ENCODE measurements at places on chromosomes 1 and 21. TPM values are rescaled to one million over a fixed set of nuclear protein-coding genes. Genes with fewer than 3 reads are reported as not detected.
A peak's percentile ranks its signal among the peaks of the same experiment; 100 is the strongest.

DNA sequence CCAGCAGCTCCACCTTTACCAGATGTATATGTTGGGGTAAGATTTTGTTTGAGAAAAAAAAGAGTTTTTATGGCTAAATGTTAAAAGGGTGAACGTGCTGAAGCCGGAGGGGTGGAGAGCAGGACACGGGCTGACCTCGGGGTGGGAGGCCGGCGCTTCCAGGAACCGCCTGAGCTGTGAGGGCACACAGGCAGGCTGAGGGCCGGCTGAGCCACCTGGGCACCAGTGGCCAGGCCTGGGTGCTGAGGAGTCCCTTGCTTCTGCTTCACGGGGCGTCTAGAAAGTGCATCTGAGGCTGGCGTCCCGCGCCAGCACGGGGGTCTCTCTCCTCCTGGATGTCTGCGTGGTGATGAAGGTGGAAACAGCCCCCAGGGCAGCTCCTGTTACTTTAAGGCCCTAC lies 33.6 kb upstream of the ADARB1 start:
- peaks cover 21% of the 10 kb centered on the region for H3K27me3 ChIP-seq
- H3K4me3 ChIP-seq, result no peak overlapping the region
- H3K36me3 ChIP-seq, result peaks cover 2% of the 10 kb centered on the region
- H3K4me1 ChIP-seq, result no peaks in the 10 kb centered on the region
- H3K27ac ChIP-seq, result peak overlapping the region; percentile 27
- DNase-seq, result no peak

DNA sequence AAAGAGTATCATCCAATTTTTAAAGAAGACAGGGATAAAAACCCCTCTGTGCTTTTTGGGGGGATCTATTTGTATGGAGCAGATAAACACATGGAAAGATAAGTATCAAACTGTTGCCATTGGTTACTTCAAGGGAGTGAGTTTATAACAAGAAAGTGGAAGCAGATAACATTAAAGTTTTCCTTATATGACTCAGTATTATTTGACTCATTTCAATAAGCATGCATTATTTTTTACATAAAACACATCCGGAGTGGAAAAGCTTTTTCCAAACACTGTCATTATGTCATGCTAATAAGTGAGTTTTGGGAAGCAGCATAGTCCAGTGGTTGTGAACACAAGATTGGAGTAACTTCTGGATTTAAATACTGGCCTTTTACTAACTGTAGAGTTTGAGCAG lies 452.2 kb downstream of the LTN1 start:
- H3K4me3 ChIP-seq, result no peak overlapping the region
- no peaks in the 10 kb centered on the region for H3K36me3 ChIP-seq
- H3K27me3 ChIP-seq, result no peaks in the 10 kb centered on the region
- no peak overlapping the region for H3K27ac ChIP-seq
- no peak for DNase-seq

- no peak overlapping the region for H3K27ac ChIP-seq
- H3K4me1 ChIP-seq, result peaks cover 8% of the 10 kb centered on the region
- H3K4me3 ChIP-seq, result no peak overlapping the region
- no peaks in the 10 kb centered on the region for H3K36me3 ChIP-seq
These were observed 18.6 kb downstream of the NAV1 start for GRCh38 chr1:201557572-201557958.

GRCh38 chr1:10678402-10678801 lies 118.0 kb downstream of the CASZ1 start:
- peaks cover 42% of the 10 kb centered on the region for H3K27me3 ChIP-seq
- DNase-seq, result no peak
- H3K27ac ChIP-seq, result no peak overlapping the region
- H3K4me1 ChIP-seq, result peaks cover 37% of the 10 kb centered on the region
- no peaks in the 10 kb centered on the region for H3K36me3 ChIP-seq

DNA sequence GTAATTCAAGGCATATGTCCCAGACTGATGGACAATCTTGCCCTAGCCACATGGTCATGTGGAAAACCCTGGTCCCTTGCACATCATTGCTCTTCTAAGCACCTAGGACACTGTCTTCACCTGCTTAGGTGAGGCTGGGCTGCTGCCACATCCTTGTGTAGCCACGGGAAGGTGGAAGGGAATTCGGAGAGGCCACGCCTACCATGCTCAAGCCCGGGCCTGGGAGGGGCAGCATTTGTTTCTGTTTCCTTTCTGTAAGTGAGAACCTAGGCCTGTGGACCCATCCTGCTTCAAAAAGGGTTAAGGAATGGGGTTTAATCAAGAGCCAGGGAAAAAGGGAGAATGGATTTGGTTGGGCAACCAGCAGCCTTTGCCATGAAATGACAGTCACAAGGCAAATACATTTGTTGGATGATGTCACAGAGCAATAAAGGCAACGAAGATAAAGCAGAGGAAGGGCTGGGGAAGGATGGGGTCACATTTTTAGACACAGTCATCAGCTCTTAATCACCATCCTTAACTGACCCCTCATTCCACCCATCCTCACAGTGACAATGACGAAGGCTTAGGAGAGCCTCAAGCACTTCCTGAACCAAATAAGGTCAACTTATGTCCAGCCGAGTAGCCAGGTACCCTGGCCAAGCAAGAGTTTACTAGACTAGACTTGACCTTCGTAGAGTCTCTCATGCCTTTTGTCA lies 10.1 kb upstream of the LRRC38 start:
- no peak for DNase-seq
- no peaks in the 10 kb centered on the region for H3K4me1 ChIP-seq
- H3K27ac ChIP-seq, result no peak overlapping the region
- H3K27me3 ChIP-seq, result peaks cover 19% of the 10 kb centered on the region

DNA sequence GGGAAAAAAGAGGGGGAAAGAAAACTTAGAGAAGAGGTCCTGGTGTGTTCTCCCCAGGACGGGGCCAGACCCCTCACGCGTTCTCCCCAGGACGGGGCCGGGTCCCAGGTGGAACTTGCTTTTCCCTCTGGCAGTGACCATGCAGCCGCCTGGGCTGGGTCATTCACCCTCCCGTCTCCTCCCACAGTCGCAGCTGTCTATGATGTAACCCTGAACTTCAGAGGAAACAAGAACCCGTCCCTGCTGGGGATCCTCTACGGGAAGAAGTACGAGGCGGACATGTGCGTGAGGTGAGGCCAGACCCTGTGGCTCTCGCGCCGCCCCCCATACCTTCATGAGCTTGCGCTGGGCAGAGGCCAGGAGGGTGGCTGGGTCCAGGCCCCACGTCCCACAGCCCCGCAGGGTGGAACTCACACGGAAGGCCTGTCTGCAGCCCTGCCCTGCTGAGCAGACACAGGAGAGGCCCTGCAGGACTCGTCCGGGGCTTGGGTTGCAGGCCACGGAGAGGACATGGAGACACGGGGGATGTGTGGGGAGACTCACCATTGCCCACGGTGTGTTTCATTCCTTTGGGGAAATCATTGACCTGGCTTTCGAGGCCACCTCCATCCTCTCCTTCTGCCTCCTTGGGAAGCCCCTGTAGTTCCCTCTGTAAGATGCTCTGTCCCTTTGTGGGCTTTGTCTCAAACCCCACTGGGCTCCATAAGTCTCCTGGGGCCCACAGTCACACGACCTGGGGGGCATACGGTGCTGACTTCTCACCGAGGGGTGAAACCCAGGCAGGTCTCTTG lies 40.7 kb upstream of the TRAPPC10 start:
- peaks cover 2% of the 10 kb centered on the region for H3K36me3 ChIP-seq
- H3K27ac ChIP-seq, result no peak overlapping the region
- no peaks in the 10 kb centered on the region for H3K27me3 ChIP-seq

DNA sequence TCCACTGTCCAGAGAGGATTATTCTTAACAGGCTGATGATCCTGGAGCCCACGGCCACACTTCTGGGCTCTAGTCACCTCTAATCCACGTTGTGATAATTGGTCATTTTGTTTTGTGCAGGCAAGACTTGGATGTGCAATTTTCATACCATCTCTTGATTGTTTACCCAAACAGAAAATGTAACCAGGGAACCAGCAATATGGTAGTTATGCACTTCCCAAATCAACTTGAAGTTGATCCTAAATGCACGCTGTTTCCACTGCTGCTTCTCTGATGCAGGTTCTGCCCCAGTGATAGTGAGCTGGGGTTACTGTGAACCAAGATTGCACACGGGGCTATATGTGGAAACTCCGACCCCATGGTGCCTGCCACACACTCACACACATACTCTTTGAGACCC lies 14.7 kb upstream of the KCNJ15 start:
- peaks cover 22% of the 10 kb centered on the region for H3K4me1 ChIP-seq
- no peak for DNase-seq
- H3K36me3 ChIP-seq, result no peaks in the 10 kb centered on the region
- no peak overlapping the region for H3K27ac ChIP-seq

GRCh38 chr1:89065079-89065868 lies at the start of gene GBP1:
Gene GBP1, minus strand, starts transcription at chr1:89065208. Its CDS starts 1,974 bp downstream, at chr1:89063234.
- H3K4me3 ChIP-seq, result no peak within 1 kb of the TSS
- no peaks in the 10 kb centered on the region for H3K36me3 ChIP-seq
- no peaks in the 10 kb centered on the region for H3K4me1 ChIP-seq
- no peak within 1 kb of the TSS for H3K27ac ChIP-seq
- no peak for DNase-seq

GSTM1 gene
- total RNA-seq, result 39.0 TPM

GNAT2 gene
- not detected for total RNA-seq

DNA sequence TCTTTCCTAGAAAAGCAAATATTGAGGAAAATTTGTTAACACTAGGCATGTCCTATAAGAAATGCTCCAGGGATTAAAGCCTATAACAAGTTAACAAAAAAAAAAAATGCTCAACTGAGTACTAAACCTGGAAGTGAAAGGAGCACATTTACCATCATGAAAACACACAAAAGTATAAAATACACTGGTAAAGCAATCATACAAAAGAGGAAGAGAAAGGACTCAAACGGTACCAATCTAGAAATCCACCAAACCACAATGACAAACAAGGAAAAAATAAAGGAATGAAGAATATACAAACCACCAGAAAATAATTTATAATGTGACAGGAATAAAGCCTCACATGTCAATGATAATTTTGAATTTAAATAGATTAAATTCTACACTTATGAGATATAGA lies 21.2 kb downstream of the CD1E start:
- H3K27ac ChIP-seq, result no peak overlapping the region
- H3K27me3 ChIP-seq, result no peaks in the 10 kb centered on the region
- H3K36me3 ChIP-seq, result no peaks in the 10 kb centered on the region
- no peaks in the 10 kb centered on the region for H3K4me1 ChIP-seq
- no peak for DNase-seq
- H3K4me3 ChIP-seq, result no peak overlapping the region

CTSS gene
- 0.17 TPM for total RNA-seq
